ENCODE measurements at places on chromosomes 5 and 9. TPM values are rescaled to one million over a fixed set of nuclear protein-coding genes. Genes with fewer than 3 reads are reported as not detected.
A peak's percentile ranks its signal among the peaks of the same experiment; 100 is the strongest.

- H3K4me3 ChIP-seq, result no peak overlapping the region
- no peak for DNase-seq
- H3K4me1 ChIP-seq, result no peaks in the 10 kb centered on the region
Observed at GRCh38 chr5:35038891-35039290, 8.9 kb downstream of the AGXT2 start.

ZDHHC11 gene
- total RNA-seq, result 9.4 TPM

SLC34A1 gene
- 0.27 TPM for total RNA-seq

DNA sequence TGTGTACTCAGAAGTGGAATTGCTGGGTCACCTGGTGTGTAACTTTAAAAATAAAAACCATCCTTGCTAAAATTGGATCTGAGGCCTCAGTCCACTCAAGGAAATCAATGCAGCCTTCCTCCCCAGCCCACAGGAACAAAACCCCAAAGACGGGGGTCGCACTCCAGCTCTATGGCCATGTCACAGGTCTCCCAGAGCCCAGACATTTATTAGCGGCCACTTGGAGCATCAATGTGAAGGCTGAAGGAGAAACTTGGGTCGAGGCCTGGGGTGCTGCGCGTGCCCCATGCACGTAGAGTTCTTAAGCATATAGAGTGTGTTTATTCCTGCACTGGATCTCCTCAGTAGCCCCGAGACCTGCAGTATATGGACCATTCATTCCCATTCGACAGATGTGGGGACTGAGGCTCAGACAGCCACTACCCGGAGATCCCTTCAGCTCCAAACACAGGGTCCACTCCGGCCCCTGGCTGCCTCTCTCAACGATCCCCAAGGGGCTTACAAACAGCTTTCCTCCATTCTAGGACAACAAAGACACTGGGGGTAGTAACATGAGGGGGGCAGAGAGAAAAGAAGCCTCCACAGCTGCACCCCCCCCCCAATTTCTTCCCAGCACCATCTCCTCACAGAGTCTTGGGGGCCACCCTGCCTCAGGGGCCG, 14.3 kb upstream of the OLFM1 start:
- H3K27me3 ChIP-seq, result peaks cover 20% of the 10 kb centered on the region
- H3K27ac ChIP-seq, result no peak overlapping the region
- no peak overlapping the region for H3K4me3 ChIP-seq
- no peak for DNase-seq
- no peaks in the 10 kb centered on the region for H3K36me3 ChIP-seq

GRCh38 chr5:179166886-179167841, 107.0 kb downstream of the ZNF354C start:
- H3K4me3 ChIP-seq, result no peak overlapping the region
- no peaks in the 10 kb centered on the region for H3K27me3 ChIP-seq
- H3K27ac ChIP-seq, result no peak overlapping the region
- no peaks in the 10 kb centered on the region for H3K36me3 ChIP-seq

CDKN2B-AS1 gene
- 5.6 TPM for total RNA-seq

- no peak overlapping the region for H3K4me3 ChIP-seq
- no peak overlapping the region for H3K27ac ChIP-seq
- peaks cover 8% of the 10 kb centered on the region for H3K36me3 ChIP-seq
- no peaks in the 10 kb centered on the region for H3K4me1 ChIP-seq
- H3K27me3 ChIP-seq, result no peaks in the 10 kb centered on the region
Observed at GRCh38 chr9:130609163-130609562, 29.8 kb downstream of the FUBP3 start.

ANKRD31 gene
- total RNA-seq, result 0.17 TPM

DNA sequence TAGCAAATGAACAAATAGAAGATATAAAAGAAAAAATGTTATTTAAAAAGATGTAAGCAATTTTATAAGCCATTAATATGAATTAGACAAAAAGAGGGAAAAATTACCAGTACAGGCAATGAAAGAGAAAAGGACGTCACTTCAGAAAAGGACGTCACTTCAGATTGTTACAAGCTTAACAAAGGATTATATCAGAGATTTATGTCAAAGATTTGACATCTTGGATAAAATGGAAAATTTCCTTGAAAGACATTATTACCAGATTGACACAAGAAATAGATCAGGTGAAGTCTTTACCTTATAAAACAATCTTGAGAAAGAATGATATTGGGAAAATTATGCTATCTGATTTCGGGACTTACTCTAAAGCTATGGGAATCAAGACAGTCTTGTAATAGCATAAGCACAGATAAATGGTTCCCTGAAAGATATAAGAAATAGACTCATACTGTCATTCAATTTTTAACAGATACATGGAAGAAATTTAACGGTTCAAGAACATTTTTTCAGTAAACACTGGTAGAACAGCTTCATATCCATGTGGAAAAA, 625.4 kb upstream of the EDIL3 start:
- no peaks in the 10 kb centered on the region for H3K27me3 ChIP-seq
- no peaks in the 10 kb centered on the region for H3K36me3 ChIP-seq

DNA sequence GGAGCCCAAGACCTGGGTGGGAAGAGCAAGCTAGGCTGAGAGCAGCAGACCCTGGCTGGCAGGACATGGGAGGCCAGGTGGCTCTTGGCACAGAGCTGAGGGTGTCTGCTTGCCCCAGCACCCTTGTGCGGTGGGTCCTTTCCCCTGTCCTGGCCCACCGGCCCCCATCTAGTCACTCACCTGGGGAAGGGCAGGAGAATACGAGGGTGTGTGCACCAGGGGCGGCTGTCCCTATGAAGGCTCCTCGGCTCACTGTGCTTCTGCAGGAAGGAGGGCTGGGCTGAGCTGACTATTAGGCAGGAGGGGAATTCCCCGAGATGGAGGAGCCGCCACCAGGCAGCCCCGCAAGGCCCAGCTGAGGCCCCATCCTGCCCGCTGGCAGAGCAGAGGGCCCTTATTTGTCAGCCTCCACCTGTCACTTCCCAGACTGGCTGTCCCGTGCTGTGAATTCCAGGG, 6.1 kb upstream of the TNIP1 start:
- no peaks in the 10 kb centered on the region for H3K27me3 ChIP-seq
- DNase-seq, result peak; percentile 59
- H3K4me1 ChIP-seq, result peaks cover 62% of the 10 kb centered on the region

DNA sequence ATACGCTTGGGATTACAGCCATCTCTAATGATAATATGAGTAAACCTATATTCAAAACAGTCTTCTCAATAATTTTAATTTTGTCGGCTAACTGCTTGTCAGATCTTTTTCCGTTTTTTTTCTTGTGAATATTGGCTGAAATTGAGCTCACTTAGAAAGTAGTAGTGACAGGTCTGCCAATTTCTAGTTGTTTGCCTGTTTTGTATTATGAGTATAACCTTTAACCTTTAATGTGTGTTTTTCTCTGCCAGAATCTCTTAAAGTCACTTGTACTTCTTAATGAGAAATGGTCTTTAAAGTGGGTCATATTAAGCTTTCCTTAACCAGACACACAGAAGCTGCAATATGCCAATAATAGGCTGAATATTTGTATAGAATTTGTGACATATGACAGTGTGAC, 511.0 kb downstream of the CSNK1G3 start:
- H3K4me1 ChIP-seq, result no peaks in the 10 kb centered on the region
- H3K36me3 ChIP-seq, result no peaks in the 10 kb centered on the region
- no peak overlapping the region for H3K27ac ChIP-seq
- no peaks in the 10 kb centered on the region for H3K27me3 ChIP-seq
- H3K4me3 ChIP-seq, result no peak overlapping the region

PROB1 gene
- 3.4 TPM for total RNA-seq

DNA sequence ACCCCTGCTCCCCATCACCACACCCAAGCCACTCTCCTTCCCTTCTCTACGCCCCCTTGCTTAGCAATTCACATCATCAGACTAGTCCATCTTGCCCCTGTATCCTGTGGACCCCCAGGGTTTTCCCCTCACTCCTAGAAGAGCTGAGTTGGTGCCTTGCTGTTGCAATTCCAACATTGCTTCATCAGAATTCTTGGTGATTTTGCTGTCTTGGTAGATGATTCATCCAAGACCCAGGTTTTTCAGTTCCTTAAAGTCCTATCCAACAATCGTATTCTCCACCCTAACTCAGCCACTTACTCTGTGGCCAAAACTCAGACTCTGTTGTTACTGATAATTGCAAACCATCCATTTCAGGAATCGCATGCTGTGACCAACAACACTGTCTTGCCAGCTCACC, 21.4 kb upstream of the CCNJL start:
- no peak overlapping the region for H3K4me3 ChIP-seq
- DNase-seq, result no peak
- H3K27ac ChIP-seq, result no peak overlapping the region

- peaks cover 36% of the 10 kb centered on the region for H3K4me1 ChIP-seq
- no peak for DNase-seq
- H3K27me3 ChIP-seq, result no peaks in the 10 kb centered on the region
- H3K36me3 ChIP-seq, result peaks cover 64% of the 10 kb centered on the region
- H3K27ac ChIP-seq, result no peak overlapping the region
Observed at GRCh38 chr5:134611515-134611914, 21.1 kb downstream of the SAR1B start.

RNF180 gene
- not detected for total RNA-seq

Data from activated CD4-positive, alpha-beta T cell treated with anti-CD3 and anti-CD28 coated beads, Interleukin-2, amount 10 ng/mL, durations not matched to agents 7 days and 5 days (primary cell).